ENCODE measurements at places on chromosomes 2 and 18. TPM values are rescaled to one million over a fixed set of nuclear protein-coding genes. Genes with fewer than 3 reads are reported as not detected.

The FLACC1 gene
- total RNA-seq: 1.0 TPM

The TOGARAM2 gene
- total RNA-seq: 4.3 TPM

The IKZF2 gene
- 8.9 TPM for total RNA-seq

The CLIP4 gene
- 27.7 TPM for total RNA-seq

The FOXI3 gene
- not detected for total RNA-seq

The C18orf54 gene
- total RNA-seq: 11.3 TPM

The CD28 gene
- 191 TPM for total RNA-seq

The SPDYA gene
- 2.0 TPM for total RNA-seq

The AMER3 gene
- total RNA-seq: not detected

- DNase-seq: peak; percentile 10
Observed at GRCh38 chr2:176830362-176830761, 382.2 kb upstream of the HNRNPA3 start.

- DNase-seq: no peak
Observed at GRCh38 chr18:76712511-76713140, 109.7 kb upstream of the ZNF236 start.

DNA sequence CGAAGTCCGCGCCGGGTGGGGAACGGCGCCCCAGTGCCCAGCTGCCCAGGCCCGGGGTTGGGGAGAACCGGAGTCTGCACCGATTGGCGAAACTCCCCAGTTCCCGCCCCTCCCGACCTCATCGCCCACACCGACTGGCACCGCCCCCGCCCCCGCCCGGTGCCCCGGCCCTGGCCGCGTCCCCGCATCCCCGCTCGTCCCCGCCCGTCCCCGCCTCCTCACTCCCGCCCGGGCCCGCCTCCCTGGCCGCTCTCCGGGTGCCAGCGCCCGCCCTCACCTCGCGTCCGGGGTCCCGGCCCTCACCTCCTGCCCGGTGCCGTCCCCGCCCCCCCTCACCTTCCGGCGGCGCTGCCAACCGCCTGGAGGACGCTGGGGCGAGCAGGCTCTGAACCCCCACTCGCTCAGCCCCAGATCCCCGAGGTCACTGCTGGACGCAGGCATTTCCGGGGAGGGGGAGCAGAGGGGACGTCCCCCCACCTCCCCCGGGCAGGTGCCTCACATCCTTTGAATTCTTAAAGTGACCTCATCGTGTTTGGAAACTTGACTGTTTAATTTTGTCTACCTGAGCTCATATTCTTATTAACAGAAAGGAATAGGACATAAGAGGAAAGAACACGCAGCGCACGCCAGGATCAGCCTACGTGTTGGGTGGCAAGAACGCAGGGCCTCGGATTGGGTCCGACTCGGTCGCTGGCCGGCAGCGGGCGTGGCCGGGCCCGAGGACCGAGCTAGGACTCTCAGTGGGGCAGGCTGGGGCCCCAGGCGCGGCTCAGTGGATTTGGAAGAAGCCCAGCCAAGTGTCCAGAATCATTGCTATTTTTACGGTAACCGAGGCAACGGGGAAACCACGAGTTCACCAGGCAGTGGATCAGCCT is at the start of gene FAM110C:
Gene FAM110C, minus strand, starts transcription at position 35 of the 875 bp plus-strand sequence. CDS start 120 bp downstream, outside the sequence.
- peak; percentile 47 for DNase-seq

GRCh38 chr2:62565309-62565908 is 59.4 kb upstream of the TMEM17 start:
- no peak for DNase-seq

- no peak for DNase-seq
Observed at GRCh38 chr2:6933911-6934310, 16.7 kb downstream of the RNF144A start.

- no peak for DNase-seq
Observed at GRCh38 chr2:44884677-44885076, 56.8 kb upstream of the SIX3 start.

GRCh38 chr2:202545523-202545922 is 89.2 kb upstream of the FAM117B start:
- no peak for DNase-seq

GRCh38 chr18:61841706-61842105 is 51.1 kb downstream of the RNF152 start:
- DNase-seq: no peak

DNA sequence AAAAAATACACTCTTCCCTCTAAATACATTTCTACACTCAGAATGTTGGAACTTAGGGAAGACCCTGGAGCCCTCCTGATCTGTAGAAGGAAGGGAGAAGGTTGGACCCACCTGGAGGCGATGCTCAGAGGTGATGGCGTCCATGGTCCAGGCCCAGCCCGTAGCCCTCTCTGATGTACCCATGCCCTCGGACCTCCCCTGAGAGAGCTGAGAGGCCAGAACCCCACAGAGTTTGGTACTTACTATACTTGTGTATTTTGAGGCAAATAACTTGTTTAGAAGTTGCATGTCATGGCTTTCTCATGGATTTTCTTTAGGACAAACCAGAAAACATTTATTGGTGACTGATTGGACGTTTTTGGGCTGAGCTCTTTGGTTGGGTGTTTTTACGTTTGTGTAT is 10.5 kb downstream of the CTDP1 start:
- no peak for DNase-seq

GRCh38 chr2:120637847-120638246 is 97.8 kb upstream of the GLI2 start:
- no peak for DNase-seq

GRCh38 chr2:7845332-7845731 is 836.5 kb upstream of the ID2 start:
- DNase-seq: no peak

DNA sequence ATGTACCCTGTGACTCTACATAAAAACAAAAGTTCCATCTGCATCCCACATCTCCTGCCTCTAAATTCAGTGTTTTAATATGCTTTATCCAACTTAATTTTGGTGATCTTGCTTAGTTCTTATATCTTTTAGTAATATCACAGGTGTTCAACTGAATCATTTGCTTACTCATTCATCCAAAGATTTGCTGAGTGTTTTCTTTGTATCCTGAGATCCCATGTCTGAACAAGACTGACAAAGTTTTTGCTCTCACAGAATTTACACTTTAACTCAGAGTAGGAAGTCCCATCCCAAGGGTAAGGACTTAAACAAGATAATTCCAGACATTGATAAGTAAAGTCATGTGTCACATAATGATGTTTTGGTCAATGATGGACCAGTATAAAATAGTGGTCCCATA is 87.0 kb downstream of the FSIP2 start:
- DNase-seq: no peak

DNA sequence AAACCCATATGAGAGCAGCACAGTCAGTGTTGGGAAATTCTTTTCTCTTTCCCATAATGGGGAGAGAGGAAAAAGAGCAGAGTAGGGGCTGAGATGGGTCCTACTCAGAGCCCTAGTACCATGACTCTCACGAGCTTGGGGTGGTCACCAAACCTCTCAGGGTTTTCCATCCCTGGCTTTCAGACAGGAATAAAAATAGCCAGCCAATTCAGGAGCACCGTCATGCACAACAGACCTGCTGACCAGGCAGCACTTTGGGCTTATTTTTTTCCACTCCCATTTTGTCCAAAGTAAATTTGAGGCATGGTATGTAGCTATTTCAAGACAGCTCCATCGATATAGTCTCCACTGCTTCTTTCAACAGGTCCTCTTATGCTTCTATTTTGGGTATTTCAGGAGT is 86.4 kb downstream of the TGFA start:
- no peak for DNase-seq

GRCh38 chr2:174047746-174048145 is 82.6 kb upstream of the SP3 start:
- DNase-seq: no peak

DNA sequence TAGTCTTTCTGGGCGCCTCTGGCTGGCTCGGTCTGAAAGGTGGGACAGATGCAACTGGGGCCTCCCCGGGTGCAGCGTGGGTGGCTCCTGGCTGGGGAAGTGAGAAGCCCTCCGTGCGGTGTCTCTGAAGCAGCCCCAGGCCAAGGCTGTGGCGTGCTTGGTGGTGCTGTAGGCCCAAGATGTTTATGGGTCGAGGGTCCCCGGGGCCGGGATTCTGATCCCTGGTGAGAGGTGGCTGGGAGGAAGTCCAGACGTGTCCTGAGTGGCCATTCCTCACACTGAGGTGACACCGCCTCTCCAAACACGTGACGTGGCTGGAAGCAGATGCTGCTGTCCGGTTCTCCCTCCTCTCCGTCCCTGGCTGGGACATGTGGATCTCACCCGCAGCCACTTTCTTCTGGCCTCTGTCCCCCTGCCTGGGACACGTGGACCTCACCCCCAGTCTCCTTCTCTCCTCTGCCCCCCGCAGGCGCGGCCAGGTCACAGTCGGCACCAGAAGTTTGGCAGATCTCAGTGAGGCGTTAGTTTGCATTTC is 12.6 kb downstream of the RTP5 start:
- peak; percentile 66 for DNase-seq

- no peak for DNase-seq
Observed at GRCh38 chr2:28588292-28588670, 92.4 kb downstream of the PLB1 start.

DNA sequence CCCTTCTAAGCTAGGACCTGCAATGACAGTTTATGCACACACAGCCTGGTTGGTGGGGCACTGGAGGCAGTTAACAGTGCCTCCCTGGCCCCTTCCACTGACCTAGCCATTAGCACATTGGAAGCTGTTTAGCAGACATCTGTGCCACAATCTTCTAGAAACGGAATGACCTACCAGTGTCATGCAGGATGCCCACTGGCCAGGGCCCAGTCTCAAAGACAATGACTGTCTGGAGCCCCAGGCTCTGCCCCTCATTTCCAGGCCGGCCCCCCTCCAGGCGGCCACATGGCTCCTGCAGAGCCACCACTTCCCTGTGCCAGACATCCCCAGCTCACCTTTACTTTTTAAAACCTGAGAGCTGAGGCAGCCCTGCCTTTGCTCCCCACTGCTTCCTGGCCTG is 123.5 kb upstream of the CAPN13 start:
- DNase-seq: no peak

GRCh38 chr2:238894950-238895298 is 47.0 kb downstream of the TWIST2 start:
- DNase-seq: no peak

DNA sequence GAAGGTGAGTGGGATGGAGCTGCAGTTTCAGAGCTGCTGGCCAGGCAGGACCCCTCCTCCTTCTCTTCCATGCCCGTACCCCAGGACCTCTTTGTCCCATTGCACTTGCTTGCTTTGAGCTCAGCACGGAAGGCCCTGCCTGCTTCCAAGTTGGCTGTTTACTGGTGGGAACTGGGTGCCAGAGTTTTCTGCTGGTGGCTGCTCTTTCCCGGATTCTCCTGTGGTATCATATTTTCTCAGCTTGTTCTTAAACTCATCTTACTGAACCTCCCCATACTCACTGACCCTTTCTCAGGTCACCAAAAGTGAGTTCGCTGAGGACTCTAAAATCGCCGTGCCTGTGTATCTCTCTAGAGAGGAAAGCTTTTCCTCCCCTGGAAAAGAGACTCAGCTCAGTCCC is 297.7 kb upstream of the TNP1 start:
- no peak for DNase-seq

GRCh38 chr2:44168681-44169154 is at the start of gene PPM1B:
Gene PPM1B (plus strand): TSS chr2:44168875. CDS start chr2:44201200, 32,325 bp downstream.
- no peak for DNase-seq

DNA sequence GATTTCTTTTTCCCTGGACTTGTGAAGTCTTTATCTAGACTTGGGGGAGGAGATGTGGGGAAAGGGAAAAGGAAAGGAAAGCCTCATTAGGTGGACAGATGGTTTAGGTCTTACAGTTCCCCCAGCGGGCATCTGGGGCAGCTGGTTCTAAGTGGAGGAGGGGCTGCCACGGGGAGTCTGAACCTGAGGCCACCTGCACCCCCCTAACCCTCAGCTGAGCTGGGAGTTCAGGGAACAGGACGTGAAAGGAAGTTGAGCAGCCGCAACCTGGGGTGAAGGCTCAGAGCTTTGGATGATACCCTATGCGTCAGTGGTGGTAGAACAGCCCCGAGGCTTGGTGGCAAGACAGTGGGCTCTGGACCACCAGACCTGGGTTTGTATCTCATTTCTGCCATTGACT is 26.8 kb downstream of the ITM2C start:
- no peak for DNase-seq

DNA sequence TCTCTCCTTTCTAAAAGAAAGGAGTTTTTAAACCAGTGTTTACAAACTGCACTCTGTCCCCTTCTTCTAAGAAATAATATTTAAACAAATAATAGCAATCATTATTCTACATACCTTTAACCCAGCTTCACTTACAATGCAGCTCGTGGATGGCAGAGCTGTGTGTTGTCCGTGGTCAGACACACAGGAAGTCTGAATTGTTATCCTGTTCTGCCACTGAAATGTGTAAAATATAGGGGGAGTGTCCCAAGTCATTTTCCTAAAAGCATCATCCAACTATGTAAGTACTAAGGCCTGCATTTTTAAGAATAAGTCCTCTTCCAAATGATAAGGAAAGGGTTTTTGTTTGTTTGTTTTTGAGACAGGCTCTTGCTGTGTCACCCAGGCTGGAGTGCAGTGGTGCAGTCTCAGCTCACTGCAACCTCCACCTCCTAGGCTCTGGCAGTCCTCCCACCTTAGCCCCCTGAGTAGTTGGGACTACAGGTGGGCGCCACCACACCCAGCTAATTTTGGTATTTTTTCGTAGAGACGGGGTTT is 2.7 kb upstream of the PPP4R1 start:
- DNase-seq: no peak

DNA sequence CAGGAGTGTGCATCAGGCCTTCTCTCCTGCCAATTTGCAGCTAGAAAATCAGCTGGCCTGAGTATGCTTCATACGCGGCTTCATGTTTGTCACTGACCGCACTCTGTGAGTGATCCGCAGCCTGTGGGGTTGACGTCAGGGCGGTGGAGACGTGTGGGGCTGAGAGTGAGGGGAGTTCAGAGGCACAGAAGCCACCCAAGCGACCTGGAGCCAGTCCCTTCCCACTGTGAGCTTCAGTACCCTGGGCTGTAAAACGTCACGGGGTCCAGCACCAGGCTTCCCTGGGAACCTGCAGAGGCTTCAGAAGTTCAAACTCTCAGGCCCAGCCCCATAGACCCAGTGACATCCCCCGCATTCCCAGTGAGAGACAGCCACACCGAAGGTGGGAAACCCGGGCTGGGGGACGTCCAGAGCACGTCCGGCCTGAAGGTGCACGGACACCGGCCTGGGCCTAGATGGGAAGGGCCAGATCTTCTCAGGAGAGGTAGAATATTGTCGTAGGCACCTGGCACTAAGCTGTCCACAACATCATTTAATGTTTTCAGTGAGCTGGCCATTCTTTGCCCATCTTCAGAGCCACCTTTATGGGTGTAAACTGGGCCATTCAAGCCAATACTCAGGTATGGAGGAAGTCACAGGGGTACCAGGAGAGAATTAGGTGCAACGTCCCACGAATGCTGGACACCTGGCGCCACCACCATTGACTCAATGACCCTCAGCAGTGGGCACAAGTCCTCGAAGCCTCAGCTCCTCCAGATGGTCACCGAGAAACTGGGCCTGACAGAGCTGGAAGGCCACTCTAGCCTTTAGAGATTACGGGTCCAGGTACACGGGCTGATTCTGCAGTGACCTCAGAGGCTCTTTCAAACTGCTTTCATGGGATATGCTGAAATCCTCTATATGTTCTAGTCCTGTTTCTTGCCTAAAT is 235.6 kb upstream of the MYT1L start:
- no peak for DNase-seq

All from activated naive CD4-positive, alpha-beta T cell treated with anti-CD3 and anti-CD28 coated beads, Interleukin-2, amount 50 U/mL, for 72 hours (primary cell).